H54 (cell line): ENCODE measurements at places on chromosomes 5 and 9.
A peak's percentile ranks its signal among the peaks of the same experiment; 100 is the strongest.

- no peak for DNase-seq
Measured at GRCh38 chr5:111383288-111383970, 128.9 kb downstream of the STARD4 start.

DNA sequence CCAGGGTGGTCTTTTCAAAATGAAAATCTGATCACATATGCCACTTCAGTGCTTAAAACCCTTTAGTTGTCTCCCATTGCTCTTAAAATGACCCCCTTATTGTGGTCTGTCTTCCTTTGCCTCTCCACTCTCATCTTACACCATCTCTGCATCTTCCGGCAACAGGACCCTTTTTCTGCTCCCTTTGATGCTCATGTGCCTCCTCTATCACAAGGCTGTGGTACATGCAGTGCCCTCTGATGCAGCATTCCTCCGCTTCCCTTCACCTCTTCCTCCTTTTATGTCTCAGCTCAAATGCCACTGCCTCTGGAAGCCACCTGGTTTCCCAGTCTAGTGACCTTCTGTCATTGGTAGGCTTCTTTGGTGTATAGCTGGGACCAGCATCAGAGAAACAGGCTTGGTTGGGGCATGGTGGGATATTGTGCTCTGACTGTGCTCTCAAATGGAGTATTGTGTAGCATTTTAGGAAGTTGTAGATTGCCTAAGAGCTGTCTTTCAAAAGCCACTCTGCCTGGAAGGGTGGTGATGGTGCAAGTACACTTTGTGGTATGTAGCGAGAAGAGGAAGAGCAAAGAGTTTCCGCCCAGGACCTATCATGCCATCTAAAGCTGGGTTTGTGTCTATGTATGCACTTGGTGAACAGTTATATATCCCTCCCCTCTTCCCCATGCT lies 28.1 kb downstream of the ARHGAP26 start:
- DNase-seq = no peak

DNA sequence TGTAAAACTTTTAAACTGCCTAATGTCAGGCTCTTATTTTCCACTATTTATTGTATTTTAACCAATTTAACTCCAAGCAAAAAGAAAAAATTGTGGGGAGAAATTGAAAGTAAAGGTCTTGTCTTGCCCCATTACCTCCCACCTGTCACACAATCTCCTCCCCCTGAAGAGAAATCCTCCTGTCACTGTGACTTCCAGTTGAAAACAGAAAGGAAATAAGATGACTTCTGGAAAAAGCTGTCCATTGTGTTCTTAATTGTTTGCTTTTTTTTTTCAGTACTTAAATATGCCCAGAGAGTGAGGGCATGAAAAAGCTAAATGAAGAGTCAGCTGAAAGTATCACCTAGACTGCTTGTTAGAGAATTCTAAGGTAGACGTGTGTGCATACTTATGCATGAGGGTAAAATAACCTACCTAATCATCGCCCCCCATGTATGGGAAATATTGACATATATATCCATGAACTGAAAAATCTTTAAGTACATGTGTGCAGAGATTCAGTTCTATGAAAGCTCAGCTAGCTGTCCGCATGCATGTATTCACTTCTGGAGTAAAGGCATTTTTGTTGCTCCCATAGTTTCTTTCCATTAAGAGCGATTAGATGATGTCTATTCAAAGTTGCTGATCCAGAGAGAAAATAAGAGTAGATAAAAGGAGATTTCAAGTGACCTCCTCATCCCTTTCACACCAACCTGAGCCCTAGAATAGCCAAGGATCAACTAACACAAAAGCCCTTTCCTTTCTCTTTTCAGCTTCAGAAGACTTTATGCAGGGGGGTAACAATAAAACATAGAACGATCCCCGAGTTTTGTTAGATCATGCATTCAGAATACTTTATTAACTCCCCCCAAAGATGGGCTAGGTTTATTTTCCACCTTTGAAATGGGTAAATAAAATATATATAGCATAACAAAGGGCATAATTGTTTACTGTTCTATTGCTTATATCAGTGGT lies 5.3 kb downstream of the NR2F1-AS1 start:
- no peak for DNase-seq

DNA sequence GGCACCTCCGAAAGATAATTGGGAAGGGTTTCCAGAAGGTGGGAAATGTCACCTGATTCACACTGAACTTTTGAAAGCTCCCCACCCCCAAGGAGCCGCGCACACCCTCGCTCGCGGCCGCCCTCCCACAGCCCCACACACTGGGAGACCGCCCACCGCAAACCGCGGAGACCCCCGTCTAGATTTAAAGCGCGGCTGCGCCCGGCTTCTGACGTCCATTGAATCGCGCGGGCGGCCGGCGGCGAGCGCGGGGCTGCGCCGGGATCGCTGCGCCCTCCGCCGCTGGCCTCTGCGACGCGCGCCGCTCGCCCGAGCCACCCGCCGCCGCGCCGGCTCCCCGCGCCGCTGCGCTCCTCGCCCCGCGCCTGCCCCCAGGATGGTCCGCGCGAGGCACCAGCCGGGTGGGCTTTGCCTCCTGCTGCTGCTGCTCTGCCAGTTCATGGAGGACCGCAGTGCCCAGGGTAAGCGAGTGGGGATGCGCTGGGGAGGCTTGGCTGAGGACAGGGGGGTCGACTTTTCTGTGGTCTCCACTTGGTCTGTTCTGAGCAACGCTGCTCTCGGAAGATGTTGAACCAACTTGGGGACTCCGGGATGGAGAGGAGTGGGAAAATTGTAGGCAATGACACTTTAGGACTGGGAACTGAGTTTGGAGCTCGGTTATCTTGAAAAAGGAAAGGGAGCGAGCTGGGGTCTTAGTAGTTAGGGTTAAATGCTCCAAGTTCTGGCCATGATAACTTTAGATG lies at the start of gene FST:
FST (plus strand) TSS at position 214 of the 743 bp plus-strand sequence; CDS start at position 377, 163 bp downstream.
- peak; percentile 29 for DNase-seq

- DNase-seq = no peak
Measured at GRCh38 chr9:115712981-115713380, 440.6 kb upstream of the PAPPA start.

DNA sequence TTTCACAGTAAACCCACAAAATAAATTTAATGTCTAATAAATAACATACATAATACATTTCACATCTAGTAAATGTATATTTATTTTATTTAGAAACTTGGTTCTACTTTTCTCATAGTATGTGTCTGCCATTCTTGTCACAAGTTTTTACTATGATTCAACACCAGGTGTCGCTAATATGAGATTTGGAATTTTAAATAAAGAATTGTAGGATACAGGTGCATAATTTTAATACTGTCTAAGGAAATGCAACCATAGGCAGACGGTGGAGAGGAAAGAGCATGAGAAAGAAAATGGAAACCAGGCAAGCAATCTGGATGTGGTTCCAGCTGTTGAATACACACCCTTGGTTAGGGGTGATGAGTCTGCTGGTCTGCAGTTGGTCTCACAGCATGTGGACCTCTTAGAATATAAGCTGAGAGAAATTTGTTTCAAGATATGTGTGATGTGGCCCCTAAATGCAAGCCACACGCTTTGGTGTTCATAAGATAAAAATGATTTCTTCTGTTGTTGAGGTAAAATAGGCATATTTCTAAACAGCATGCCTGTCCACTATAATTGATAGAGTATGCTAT lies 114.7 kb upstream of the TXNDC8 start:
- no peak for DNase-seq

DNA sequence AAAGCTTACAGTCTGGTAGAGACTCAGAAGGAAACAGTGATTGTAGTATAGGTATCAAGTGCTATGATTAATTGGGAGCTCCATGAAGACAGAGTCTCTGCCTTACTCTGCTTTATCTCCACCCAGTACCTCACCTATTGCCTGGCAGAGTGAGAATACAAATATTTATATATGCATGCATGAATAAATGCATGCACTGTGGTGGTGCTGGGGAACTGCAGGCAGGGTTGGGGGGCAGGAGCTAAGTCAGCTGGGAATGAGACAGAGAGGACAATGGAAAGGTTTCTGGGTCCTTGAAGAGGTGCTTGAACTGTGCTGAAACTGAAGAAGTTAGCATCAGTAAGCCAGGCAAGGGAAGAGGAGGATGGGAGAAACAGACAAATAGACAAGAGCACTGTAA lies 80.8 kb upstream of the PPP2R2B start:
- DNase-seq = no peak

GRCh38 chr5:14737291-14737690 lies 72.8 kb downstream of the OTULIN start:
- DNase-seq = no peak

DNA sequence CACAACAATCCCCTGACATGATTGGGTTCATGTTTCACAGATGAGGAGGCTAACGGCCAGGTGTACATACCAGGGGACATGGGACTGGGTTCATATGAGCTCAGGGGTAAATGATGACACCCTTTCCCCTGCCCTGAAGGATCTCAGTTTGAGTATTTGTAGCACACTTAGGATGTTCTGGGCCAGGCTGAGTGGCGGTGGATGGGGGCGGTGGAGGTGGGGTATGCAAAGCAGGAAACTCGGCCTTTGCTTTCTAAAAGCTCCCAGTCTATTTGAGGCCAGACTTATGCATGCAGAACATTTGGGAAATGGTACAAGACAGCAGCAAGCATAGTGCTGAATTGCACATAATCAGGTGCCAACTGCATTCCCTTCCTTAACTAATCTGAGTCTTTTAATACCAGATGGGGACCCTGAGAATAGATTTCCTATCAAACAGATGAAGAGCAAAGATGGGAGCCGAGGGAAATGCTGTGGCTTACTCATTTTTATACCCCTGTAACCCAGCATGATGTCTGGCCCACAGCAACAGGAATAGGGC lies 4.9 kb upstream of the KCNIP1 start:
- DNase-seq = no peak

DNA sequence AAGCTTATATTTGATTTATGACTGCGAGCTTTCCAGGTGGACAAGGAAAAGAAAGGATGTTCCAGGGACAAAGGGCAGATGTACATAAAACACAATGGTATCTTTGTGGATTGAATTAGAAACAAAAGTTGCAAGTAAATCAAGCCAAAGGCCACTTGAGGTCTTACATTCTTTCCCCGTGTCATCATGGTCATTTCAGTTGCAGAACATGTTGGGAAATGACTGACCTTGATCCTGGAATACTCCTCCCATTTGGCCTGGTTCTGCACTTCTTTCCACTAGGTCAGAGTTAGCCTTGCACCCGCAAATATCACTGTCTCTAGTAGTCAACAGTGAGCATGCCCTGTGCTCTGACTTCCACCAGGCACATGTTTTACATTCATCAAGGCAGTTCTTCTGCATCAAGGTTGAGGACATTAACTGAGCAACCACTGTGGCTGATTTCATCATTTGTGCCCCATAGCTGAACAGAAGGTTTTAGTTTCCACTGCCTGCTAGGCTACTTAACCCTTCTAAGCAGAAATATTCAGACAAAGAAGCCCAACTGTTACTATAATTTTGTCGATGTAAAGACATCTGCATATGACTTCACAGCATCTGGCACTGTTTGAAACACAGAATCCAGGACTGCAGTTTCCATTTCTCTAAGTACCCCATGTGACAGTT lies 1161.7 kb upstream of the DMAC1 start:
- no peak for DNase-seq

GRCh38 chr5:143338658-143339366 lies 64.7 kb downstream of the NR3C1 start:
- no peak for DNase-seq

GRCh38 chr5:40916226-40916625 lies 6.9 kb downstream of the C7 start:
- no peak for DNase-seq

DNA sequence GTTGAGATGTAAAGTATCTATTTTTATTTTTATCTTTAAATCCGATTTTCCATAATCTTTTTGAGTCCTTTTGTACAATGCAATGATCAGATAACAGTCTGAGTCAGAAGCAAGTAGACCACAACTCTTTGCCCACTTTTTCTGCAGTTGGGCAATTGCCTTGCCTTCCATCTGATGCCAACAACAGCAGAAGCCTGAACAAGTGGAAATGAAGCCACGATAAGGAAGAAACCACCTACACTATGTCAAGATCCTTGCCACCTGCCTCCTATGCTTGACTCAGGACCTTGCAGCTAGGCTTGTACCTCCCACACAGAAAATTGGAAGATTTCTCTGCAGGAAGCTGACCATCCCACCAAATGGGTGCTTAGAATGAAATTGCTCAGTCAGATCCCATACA lies 78.6 kb downstream of the ANXA1 start:
- DNase-seq = no peak

- no peak for DNase-seq
Measured at GRCh38 chr5:125411744-125412560, 665.5 kb upstream of the ZNF608 start.

GRCh38 chr5:43486353-43486752 lies 2.7 kb upstream of the TMEM267 start:
- no peak for DNase-seq

GRCh38 chr5:99553211-99553810 lies 624.5 kb upstream of the CHD1 start:
- DNase-seq = no peak

DNA sequence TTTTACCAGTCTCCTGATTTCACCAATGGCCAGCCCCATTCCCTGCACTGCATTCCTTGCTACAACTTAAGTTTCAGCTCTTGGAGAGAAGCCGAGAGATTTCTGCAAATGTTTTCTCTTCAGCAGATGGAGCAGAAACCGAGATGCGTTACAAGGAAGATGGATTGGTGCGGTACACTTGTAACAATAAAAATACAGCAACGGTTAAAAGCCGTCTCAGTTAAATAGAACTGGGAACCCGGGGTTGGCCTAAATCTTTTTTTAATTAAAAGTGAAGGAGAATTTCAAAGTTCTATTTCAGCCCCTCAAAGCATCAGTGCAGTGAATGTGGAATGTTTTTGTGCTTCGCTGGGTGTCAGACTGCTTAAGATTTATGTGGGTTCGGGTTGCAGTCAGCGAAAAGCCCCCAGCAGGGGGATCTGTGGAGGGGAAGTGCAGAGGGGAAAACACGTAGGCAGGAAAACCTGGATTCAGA lies 19.8 kb downstream of the BRINP1 start:
- no peak for DNase-seq

GRCh38 chr9:42386477-42386876 lies 203.0 kb downstream of the SPATA31A6 start:
- DNase-seq = no peak

GRCh38 chr5:116880150-116880549 lies 305.5 kb upstream of the SEMA6A start:
- DNase-seq = no peak

DNA sequence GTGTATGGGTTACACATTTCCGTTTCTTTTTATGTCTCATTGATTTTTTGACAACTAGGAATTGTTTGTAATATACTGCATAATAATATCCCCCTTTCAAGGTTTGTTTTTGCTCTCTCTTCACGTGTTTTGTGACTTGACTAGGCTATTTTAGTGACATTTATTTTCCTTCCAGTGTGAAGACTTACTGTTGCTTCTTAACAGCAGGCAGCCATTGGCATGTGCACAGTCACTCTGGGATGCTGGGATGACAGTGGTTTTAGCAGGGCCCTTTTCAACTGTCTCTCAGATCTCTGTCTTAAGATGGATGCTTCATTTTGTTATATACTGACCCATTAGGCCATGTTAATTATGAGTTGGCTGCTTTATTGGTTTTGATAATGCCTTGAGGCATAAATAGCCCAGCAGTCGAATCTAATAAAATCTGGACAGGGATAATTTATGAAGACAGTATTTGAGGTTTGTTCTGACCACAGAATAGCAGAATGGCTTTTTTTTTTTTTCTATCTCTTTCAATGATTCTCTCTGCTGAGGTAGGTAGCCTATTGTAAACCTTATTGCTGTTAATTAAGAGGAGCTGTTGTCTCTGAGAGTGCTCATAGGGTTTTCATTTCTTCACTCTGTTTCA lies 536.0 kb downstream of the GABRG2 start:
- DNase-seq = no peak

- DNase-seq = no peak
Measured at GRCh38 chr5:174245516-174246075, 200.1 kb downstream of the NSG2 start.

- no peak for DNase-seq
Measured at GRCh38 chr5:120098426-120098825, 365.7 kb upstream of the PRR16 start.

- no peak for DNase-seq
Measured at GRCh38 chr9:122656378-122656777, 1.0 kb downstream of the OR1B1 start.
